ENCODE measurements at places on chromosomes 4 and X.

DNA sequence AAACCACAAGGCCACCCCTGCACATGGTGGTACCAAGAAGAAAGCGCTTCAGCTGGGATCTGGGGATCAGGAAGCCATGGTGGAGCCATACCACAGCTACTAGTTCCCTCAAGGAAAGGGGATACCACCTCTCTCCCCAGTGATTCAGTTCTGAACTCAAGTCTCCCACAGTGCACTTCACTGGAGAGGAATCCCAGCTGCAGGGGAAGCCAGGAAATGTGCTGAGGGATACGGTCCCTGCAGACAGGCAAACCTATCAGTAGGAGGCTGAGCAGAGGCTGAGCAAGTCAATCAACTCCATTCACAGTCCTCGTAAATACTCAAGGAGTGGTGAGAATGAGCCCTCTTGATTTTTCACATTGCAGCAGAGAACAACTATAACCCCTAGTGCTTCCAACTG is 11.0 kb downstream of the TMEM192 start:
- DNase-seq: no peak

- no peak for DNase-seq
These were observed 52.8 kb upstream of the POU4F2 start for GRCh38 chr4:146585761-146586333.

DNA sequence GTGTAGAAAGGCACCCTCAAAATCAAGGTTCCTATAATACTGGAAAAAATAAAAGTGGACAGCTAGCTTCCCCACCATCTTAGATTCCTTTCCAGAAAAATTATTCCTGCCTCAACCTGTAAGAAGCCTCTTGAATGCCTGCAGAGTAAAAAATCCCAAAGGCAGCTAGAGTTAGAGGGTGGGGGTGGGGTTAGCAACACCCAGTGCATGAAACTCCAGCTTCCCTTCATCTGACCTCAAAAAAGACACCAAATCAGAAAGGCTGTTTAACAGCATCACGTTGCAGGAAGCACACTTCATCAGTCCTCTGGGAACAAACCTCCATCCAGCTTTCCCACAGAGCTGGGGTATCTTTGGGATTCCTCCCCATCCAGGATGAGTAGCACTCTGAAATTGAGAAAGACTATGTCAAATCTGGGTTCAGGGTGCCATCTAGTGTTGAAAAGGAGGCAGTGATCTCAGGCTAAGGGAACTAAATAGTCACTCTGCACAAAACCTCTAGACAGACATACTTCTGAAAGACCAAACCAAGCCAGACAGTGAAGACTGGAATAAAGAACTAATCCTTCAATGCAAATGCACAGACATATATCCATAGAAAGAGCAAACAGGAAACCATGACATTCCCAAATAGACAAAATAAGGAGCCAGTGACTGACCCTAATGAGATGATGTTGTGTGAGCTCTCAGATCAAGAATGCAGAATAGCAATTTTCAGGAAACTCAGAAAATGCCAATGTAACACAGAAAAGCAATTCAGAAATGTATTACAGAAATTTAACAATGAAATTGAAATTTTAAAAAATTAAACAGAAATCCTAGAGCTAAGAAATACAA is 97.9 kb downstream of the ARHGEF9 start:
- peak; percentile 17 for DNase-seq

- no peak for DNase-seq
These were observed 1297.3 kb downstream of the C4orf33 start for GRCh38 chr4:130393231-130393630.

DNA sequence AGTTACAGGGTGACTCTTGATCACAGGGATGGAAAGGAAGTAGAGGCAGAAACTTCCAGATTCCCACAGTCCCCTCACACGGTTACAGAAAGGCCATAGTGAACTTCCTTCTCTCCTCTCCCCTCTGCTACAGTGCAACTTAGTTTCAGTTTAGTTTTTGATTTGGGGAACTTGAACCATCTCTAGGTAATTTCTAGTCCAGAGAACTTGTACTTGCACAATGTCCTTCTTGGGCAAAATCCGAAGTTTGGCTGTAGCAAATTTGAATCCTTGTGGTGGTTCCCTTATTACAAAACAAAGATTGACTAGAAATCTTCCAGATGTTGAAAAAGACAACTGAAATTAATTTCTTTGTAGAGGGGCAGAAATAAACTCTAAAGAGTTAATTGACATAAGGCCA is 1.2 kb upstream of the BLTP1 start:
- no peak for DNase-seq

DNA sequence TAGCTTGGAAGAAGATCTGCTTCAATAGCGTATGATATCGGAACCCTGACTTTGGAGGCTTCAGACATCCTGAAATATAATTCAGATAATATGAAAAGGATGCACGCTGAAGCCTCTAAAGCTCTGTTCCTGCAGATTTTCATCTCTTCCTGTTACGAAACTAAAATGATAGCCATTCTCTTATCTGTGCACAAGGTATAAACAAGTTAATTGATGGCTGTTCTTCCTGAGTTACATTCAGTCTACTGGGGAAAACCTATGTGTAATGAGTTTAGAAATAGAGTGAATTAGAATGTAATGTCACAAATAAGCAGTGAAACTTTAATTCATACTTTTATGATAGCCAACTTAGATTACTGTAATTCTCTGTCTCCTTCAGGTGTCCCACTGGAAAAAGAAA is 36.8 kb upstream of the AGA start:
- no peak for DNase-seq

GRCh38 chr4:107349732-107350131 is 313.6 kb upstream of the DKK2 start:
- DNase-seq: no peak

GRCh38 chr4:123229286-123229685 is 167.3 kb upstream of the SPRY1 start:
- no peak for DNase-seq

DNA sequence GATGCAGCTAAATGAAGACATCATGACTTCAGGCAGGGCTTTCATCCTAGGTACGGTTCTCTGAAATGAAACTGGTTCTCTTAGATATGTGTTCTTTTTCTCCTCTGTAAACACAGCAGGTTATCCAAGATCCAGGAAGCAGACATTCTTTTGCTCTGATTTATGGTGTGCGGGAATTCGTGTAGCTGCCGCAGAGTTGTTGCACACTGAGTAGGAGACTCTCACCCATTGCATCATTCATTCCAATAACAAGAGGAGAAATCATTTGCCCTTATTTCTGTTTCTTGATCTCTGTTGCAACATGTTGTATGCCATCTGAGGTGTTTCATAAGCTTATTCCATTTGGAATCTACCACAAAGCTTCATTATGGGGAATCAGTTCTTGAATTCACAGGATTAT is 133.6 kb upstream of the VCX2 start:
- DNase-seq: no peak

DNA sequence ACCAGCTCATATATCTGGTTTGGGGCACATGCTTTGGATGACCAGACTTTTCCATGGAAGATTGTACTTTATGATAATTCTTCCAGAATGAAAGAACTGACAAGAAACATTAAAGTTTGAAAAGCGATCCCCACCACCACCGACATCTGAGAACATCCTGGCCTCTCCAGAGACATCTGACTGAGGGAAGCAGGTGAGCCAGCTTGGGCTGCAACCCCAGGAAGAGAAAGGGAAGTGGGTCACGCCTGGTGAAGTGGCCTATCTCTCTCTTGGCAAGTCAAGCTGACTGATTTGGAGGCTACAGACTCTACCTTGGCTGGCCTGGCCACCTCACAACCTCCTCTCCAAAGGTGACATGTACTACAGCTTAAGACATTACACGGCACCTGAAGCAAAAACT is 20.7 kb downstream of the PARM1 start:
- DNase-seq: no peak

DNA sequence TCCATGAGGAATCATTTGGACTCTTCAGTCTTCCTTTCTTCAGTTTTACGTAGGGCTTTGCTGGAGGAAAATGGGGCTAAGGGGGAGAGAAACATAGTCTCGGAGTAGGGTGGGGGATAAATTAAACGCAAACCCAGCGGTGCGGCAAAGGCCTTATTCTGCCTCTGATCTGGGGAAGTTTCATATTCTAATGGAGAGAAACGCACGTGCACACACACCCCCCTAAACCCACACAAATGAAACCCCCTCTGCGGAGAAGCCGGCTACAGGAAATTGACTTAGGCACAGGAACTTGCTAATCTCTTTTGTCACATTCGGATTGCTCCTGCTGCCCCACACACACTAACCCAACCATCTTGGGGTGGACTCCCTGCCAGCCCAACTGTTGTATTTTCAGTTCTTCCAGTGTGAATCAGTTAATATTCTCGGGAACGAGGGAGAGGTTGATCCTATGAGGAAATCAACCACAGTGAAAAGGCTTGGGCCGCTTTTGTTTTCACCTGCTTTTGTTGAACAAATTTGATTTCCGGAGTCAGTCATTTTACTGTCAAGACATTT is at the start of gene RHOH:
TSS of gene RHOH (plus strand) at position 308 of the 558 bp plus-strand sequence. CDS start 46,356 bp downstream, outside the sequence.
- peak; percentile 80 for DNase-seq

GRCh38 chr4:184889666-184890335 is 64.0 kb upstream of the ACSL1 start:
- no peak for DNase-seq

DNA sequence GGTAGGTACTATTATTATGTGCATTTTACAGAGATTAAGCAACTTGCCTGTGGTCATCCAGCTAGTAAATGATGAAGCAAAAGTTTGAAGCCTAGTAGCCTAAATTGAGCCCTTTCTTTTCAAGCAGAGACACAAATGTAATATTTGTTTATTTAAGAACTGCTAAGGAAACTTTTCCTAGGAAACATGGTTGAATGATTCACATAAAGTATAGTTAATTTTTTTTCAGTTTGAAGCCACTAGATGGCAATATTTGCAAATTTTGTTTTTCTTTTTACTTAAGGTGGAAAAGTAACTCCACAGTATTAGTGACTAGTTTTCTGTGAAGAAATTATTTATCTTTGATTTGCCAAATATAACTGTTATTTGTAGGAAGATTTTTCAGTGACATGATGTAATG is 52.8 kb upstream of the ANKRD17 start:
- no peak for DNase-seq

DNA sequence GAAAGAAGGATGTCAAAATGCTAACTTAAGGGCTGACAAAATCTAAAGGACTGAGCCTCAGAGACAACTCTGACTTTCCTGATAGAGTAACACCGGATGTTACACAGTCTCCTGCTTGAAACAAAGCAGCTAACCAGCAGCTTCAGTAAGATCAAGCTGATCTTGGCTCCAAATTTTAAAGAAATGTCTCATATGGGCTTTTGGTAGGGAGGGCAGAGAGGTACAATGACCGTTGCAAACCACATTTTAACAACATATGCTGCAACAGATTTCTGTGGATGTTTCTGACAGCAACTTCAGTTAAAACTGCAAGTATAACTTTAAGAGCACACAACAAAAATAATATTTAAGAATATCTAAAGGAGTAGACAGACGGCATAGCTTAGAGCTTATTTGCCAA is 9.1 kb downstream of the RPGR start:
- DNase-seq: no peak

- DNase-seq: no peak
These were observed 94.4 kb downstream of the NPNT start for GRCh38 chr4:105989485-105990242.

DNA sequence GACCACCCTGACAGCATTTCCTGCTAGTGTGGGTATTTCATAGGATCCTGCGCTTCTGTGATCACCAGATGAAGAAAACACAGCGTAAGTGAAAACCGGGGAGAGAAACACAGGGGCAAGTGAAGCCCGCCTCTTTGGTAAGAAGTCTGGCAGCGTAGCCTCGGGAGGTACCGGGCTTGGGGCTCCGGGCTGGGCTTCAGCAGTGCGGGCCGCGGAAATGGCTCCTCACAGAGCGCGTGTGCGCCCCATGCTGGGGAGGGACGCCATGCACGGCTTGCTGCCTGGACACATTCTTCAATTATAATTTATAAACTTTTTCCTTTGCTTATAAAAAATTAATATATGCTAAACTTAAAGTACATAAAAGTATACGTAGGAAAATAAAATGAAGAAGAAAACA is 151.5 kb downstream of the AFAP1 start:
- no peak for DNase-seq

DNA sequence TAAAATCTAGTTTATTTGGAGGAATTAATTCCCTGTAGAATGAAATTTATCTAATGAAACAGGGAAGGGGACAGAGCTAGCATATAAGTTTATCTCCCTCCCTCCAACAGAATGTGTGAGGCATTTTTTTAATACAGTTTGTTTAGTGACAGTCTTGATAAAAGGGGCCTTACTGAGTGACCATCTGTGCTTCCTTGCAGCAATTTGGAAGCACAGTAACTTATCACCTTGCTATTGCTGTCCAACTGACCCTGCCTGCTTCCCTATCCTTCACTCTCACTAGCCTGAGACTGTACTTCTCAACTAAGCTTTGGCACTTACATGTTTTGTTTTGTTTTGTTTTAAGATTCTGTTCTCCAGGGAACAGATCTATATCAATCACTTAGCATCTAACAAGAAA is 31.1 kb upstream of the KCTD8 start:
- DNase-seq: no peak

DNA sequence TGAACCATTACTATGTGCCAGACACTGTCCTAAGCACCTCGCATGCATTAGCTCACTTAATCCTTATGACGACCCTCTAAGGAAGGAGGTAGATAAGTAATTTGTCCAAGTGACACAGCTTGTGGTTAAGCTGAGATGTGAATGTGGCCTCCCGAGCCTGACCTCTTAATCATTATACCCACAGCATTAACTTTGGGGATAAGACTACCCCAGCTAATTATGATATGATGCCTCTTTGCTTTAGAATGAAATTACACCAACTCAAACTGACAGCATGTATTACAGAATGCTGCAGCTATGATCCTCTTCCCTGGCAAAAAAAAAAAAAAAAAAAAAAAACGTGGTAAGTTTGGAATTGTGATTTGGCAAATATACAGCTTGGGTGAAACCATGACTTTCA is 53.5 kb downstream of the APBB2 start:
- no peak for DNase-seq

- no peak for DNase-seq
These were observed 589.4 kb downstream of the ANKRD50 start for GRCh38 chr4:124123181-124123580.

DNA sequence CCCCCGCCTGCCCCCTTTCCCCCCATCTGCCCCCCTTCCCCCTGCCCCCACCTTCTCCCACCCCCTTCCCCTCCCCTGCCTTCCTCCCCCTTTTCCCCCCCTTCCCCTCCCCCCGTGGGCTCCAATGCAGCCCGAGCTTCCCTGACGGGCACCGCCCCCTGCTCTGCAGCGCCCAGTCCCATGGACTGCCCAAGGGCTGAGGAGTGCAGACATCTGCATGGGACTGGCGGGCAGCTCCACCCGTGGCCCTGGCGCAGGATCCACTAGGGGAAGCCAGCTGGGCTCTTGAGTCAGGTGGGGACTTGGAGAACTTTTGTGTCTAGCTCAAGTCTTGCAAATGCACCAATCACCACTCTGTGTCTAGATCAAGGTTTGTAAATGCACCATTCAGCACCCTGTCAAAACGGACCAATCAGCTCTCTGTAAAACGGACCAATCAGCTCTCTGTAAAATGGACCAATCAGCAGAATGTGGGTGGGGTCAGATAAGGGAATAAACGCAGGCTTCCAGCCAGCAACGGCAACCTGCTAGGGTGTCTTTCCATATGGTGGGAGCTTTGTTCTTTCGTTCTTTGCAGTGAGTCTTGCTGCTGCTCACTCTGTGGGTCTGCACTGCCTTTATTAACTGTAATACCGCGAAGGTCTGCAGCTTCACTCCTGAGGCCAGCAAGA is 300.5 kb upstream of the PABPC4L start:
- no peak for DNase-seq

- no peak for DNase-seq
These were observed 672 bp upstream of the NAT8L start for GRCh38 chr4:2058264-2059045.

GRCh38 chr4:16544251-16544721 is 318.0 kb upstream of the TAPT1 start:
- no peak for DNase-seq

Data from activated CD4-positive, alpha-beta T cell treated with anti-CD3 and anti-CD28 coated beads, Interleukin-2, amount 10 ng/mL, durations not matched to agents 7 days and 5 days (primary cell).